Islet precursor cell (in vitro differentiated cells): ENCODE measurements at places on chromosomes 12 and 14.

DNA sequence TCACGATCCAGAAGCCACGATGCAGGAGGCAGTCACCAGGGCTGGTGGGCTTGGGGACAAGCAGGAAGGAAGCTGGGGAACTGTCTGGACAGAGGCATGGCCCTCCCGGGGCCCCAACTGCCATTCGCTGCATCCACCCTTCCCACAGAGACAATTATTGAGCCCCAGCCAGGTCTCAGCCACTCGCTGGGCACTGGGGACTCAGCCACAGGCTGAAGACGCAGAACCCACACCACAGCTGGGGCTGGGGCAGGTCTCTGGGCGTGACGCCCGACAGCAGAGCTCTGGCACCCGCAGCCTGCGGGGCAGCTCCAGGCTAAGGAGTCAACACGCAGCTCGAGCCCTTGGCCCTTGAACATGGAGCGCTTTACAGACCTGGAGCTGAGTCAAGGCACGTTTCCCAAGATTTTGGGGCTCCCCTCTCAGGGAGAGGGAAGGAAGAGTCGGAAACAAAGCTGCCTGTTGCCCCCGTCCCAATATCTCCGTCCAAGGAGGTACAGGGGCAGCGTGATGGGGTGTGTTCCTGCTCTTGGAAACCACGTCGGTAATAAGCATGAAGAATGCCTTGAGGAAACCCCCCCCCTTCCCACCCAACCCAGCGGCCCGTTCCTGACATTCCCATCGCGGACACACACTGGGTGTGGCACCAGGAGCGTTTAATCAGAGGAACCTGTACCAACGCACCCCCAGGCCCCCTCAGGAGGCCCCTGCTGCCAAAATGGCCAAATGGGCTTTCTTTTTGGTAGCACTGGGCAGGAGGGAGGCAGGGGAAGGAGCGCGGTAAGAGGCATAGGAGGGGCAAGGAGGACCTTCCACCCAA is 6.7 kb downstream of the RIMBP2 start:
- DNase-seq, result peak; percentile 52

GRCh38 chr14:74491956-74492775 is 939 bp downstream of the NPC2 start:
- peak; percentile 73 for DNase-seq

- DNase-seq, result no peak
Measured at GRCh38 chr14:99722741-99723140, 38.6 kb downstream of the CYP46A1 start.

GRCh38 chr14:49861699-49862088 is 9.1 kb upstream of the NEMF start:
- peak; percentile 90 for DNase-seq

DNA sequence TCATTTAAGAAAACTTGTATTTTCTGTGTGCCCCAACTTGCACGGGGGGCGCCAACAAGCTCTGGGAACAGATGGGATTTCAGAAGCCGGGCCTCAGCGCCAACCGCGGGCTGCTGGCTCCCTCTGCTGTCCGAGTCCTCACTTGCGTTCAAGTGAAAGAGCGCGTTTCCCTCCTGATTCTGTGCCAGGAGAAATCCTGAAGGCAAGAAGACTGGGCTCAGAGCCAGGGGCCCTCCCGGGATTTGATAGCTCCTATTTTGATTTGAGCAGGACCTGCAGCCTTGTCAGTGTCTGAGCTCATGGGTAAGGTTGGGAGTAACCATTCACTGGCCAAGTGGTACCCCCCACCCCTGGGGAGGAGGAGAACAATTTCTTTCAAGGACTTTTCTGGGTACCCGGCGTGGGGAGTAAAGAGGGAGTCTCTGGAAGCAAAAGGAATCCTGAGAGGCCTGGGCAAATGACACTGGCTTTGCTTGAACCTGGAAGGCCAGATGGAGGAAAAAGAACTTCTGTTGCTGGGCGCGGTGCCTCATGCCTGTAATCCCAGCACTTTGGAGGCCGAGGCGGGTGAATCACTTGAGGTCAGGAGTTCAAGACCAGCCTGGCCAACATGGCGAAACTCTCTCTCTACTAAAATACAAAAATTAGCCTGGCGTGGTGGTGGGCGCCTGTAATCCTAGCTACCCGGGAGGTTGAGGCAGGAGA is 179.0 kb upstream of the RGS6 start:
- DNase-seq, result peak; percentile 91

- peak; percentile 82 for DNase-seq
Measured at GRCh38 chr14:69879175-69880043, at the start of gene SMOC1. SMOC1 (plus strand) TSS chr14:69879416; CDS start chr14:69879679, 263 bp downstream.

- DNase-seq, result no peak
Measured at GRCh38 chr12:122665349-122665748, 37.8 kb downstream of the HCAR2 start.

DNA sequence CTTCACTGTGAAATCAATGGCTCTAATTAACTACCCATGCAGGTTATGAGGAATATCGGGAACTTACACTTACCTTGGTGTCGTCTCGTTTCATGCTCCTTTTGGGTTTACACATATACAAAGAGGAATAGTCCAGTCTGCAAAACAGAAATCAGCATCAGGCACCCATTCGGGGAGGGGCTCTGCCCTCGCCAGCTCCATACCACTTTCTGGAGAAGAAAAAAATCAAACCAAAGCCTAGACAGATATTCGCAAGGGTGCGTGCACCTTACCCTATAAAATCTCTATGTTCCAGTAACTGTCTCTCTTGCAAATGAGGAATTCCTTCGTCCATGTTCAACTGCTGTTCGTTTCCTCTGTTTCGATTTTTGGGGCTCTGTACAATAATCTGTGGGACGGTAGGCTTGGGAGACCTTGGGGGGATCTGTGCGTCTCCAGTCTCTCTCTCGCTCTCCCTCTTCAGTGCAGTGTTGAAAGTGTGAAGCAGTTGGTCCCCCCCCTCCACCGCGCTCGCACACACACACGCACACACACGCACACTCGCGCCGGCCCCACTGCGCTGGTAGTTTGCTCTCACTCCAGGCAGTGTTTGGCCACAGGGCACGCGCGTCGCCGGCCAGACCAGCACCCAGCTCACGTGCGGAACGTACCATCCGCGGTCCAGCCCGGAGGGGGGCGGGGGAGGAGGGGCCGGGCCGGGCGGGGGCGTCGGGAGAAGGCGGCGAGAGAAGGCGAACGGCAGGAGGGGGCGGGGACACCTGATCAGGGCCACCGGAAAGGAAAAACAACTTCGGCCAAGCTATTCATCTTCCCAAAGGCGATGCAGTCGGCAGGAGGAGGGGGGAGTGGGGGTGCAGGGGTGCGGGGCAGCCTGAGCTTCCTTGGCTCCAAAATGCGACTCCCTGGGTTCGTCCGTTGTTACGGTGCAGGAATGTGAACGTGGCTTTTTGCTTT is at the start of gene BHLHE41:
TSS of gene BHLHE41 (minus strand) at position 592 of the 954 bp plus-strand sequence. CDS start at position 334, 258 bp downstream.
- DNase-seq, result peak; percentile 78

GRCh38 chr14:88128816-88129215 is 123.9 kb downstream of the GPR65 start:
- no peak for DNase-seq

DNA sequence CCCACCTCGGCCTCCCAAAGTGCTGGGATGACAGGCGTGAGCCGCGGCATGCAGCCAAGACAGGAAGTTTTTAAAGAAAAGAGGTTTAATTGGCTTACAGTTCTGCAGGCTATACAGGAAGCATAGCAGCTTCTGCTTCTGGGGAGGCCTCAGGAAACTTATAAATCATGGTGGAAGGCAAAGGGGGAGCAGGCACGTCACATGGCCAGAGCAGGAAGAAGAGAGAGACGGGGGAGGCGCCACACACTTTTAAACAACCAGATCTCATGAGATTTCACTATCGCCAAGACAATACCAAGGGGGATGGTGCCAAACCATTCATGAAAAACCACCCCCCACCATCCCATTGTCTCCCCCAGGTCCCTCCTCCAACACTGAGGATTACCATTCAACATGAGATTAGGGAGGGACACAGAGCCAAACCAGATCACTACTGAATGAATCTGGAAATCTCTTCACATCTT is 14.1 kb downstream of the CCDC63 start:
- DNase-seq, result no peak

DNA sequence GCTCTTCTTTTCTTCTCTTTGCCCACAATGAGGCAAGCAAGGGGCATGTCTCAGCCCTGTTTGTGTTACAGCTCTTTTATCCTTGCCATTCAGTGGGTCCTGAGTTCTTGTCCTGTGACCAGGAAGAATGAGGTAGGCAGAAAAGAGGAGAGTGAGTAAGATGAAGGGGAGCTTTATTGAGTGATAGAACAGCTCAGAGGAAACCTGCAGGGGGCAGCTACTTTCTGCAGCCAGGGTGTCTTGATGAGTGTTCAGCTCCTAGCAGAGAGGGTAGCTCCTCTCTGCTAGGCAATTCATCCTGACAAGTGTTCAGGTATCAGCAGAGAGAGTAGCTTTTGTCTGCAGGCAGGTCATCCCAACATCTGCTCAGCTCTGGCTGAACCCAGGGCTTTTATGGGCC is 41.0 kb downstream of the HSD17B6 start:
- no peak for DNase-seq

DNA sequence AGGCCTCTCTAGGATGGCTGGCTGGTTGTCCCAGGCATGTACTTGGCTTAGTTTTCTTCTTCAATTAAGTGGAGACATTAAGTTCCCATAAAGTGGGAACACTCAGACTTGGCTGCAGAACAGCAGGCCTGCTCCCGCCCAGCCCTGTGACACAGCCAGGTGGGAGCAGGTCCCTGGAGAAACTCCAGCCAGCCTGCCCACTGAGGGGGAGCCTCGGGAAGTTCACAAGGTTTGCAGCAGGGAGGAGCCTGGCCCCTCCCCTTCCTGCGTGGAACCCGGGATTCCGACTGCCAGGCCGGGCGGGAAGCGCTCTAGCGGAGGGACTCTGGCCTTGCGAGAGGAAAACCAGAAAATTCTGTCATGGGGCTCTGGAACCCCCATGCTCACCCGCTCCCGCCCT is 98.3 kb upstream of the EVL start:
- no peak for DNase-seq

DNA sequence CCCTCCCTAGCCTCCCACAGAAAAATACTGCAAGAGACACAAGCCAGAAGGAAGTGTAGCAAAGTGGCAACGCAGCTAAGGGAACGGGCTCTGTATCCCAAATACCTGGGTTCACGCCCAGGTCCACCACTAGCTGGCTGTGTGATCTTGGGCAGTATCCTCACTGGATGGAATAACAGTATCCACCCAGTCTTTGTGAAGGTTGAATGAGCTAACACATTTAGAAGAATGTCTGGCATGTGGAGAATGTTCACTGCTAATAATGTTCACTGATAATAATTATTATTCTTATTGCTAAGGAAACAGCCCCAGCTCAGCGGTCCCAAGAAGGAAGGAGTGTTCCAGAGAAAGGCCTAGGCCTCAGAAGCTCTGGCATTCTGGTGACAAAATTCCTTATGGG is 70.9 kb downstream of the VWF start:
- DNase-seq, result no peak

GRCh38 chr12:10491766-10492165 is 13.9 kb upstream of the EIF2S3B start:
- DNase-seq, result no peak

DNA sequence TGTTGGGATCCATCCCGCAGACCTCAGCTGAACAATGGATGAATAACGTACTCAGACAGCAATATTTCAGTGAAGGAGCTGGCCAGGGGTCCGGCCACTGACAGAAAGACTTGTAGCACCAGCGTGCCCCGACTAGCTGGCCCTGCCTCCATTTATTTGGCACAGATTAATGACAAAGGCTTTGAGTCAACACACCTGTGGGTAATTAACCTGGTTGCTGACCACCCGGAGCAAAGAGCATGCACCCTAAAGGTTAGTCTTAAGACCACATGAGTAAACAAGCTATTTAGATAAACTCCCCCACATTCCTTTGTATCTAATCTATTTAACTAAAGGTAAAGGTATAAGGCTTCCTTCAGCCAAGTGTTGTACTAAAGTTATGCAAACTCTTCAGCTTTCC is 868.6 kb downstream of the LRFN5 start:
- DNase-seq, result no peak

- no peak for DNase-seq
Measured at GRCh38 chr12:1993341-1993740, 10.9 kb downstream of the DCP1B start.

DNA sequence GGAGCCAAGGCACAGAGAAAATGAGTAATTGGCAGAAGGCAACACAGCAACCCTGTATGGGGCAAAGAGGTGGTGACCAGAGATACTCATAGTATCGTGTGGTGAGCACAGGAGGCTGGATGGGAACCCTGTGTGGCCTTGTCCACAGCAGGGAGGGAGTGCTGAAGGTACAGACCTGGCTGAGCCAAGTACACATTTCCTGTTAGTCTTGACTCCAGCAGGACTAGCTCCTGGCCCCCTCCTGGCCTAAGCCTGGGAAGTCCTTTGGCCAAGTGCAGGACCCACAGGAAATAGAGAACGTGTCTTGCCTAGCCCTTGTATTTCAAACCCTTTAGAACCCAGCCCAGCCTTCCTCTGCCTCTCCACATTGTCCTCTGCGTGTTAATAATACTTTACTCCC is 289.8 kb upstream of the PWP1 start:
- no peak for DNase-seq

DNA sequence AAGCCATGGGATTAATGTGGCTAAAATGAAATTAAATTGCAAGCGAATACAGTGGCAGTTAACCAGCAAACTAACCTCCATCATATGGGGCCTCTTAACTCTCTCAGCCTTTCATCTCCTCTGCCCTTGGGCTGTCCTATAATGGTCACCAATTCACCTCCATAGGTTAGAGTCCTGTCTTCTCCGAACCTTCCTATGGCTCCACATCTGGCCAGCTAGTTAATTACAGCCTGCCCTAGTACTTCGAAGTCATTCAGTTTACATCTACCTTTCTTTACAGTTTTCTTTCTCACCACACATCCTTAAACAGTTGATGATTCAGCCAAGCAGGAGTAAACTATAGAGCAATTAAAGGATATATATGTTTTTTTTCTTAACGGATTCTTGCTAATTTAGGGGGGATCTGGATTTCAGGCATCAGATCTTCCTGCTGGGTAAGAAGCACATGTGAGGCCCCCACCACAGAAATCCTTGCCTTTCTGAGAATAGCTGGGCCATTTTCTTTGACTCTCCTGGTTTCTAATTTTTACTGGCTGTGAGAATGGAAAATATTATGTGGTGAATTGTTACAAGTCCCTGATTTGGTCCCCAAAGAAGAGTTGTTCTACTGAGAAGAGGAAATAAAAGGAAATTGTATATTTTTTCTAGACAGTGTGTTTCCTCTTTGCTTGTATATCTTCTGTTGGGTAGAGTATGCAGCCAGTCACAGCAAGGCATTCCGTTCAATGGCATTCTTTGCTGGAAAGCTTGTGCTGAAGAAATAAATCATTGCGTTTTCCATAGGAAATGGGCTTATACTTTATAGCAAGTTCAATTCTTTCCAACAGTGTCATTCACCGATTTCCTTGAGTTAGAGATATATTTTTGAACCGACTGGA is 16.7 kb downstream of the HMGA2 start:
- no peak for DNase-seq

GRCh38 chr12:122895320-122895703 is 612 bp downstream of the VPS37B start:
- no peak for DNase-seq
